NB4 (cell line): ENCODE measurements at places on chromosomes 4 and X.

- DNase-seq = no peak
These were observed 69.8 kb upstream of the NEIL3 start for GRCh38 chr4:177239878-177240277.

GRCh38 chrX:19577181-19577810 is 62.0 kb upstream of the MAP3K15 start:
- DNase-seq = no peak

DNA sequence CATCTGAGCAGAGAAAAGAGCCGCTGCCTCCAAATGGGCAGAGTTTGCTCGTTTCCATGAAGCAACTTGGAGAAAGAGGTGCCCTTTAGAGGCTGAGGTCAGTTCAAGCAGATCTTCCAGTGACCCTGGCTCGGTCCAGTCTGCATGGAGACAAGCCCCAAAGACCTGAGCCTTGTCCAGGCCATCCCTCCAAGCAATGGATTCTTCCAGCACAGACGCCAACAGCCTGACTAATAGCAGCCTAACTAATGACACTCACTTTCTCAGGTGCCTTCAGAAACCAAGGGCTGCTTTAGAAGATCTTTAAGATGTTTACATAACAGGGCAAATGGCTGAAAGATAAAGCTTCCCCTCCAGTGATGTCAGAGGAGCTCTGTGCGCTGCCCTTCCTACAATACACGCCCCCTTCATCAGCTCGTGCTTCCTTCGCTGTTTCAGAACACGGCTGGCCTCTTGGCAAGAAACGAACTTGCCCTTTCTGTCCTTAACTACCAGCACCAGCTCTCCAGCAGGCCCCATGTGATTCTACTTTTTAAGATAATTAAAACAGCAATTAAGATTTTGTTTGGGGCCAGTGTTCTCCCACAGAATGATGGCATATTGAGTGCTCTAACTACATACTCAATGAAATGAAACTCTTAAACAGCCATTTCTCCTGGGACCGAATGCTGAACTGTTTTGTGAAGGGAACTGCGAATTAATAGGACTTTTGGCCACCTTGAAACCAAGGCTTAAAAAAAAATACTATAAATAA is 119.0 kb downstream of the GPR143 start:
- DNase-seq = no peak

- DNase-seq = no peak
These were observed 3.1 kb upstream of the TDO2 start for GRCh38 chr4:155900381-155900780.

- no peak for DNase-seq
These were observed 33.6 kb upstream of the ZCCHC13 start for GRCh38 chrX:74270393-74270792.

DNA sequence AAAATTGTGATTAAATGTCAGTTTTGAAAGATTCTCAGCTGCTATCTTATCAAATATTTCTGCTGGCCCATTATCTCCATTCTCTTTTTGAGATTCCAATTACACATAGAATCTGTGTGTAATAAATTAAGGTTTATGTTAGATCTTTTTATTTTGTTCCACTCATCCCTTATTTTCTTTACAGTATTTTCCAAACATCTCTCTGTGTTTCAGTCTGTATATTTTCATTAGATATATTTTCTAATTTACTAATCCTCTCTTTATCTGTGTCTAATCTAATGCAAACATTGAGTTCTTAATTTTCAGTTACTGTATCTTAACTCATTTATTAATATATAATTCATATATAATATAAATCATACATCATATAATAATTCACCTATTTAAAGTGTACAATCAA is 268.7 kb downstream of the DCHS2 start:
- DNase-seq = no peak

GRCh38 chr4:89737888-89738287 is 99.1 kb downstream of the SNCA start:
- DNase-seq = no peak

- no peak for DNase-seq
These were observed 64.8 kb downstream of the HPGD start for GRCh38 chr4:174457468-174457867.

- DNase-seq = no peak
These were observed 494.6 kb upstream of the TENM3 start for GRCh38 chr4:181748581-181748980.

DNA sequence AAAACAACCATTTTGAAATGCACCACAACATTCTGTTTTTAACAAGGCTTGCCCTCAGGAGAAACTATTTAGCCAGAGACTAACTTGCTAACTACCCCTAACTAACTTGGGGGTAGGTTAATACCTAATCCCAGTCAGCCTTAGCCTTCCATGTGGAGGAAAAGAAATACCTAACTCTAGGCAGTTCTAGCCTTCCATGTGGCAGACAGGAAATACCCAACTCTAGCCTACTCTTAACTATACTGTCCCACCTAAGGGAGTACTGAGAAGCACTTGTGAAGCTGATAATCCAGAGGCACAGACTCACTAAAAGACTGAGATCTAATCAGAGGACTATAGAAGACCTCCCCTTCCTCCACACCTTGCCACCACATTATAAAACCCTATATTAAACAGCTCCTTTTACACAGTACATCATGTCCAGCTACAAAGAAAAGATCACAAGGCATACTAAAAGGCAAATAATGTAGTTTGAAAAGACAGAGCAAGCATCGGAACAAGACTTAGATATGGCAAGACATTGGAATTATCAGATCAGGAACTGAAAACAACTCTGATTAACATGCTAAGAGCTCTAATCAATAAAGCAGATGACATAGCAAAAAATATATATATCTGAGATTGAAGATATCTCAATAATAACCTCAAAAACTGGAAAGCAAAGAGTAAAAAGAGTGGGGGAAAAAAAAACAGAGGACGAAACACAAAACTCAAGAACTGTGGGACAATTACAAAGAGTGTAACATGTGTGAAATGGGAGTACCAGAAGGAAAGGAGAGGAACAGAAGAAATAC is 52.2 kb downstream of the FRYL start:
- no peak for DNase-seq
